ENCODE measurements at places on chromosomes 4 and X.
A peak's percentile ranks its signal among the peaks of the same experiment; 100 is the strongest.

DNA sequence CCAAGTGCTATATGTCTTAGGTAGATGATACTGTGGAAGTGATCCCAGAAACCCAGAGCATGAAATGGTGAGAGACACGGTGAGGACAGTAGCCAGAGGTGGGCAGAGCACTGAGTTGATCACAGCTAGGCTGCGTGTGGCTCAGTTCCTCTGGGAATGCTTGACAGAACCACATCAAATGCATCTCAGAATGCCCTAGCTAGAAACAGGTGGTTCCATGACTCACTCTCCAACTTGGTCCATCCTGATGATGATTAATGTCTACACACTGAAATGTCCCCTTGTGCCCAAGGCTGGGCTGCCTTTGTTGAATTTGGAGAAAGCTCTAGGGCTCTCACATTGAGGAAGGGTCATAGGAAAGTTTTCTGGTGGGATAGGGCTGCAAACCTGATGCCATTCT, 113.6 kb downstream of the ZNF518B start:
- DNase-seq = no peak

- DNase-seq = no peak
Observed at GRCh38 chr4:121150486-121150885, 13.6 kb downstream of the TNIP3 start.

GRCh38 chr4:138599965-138600364, 357.8 kb upstream of the SLC7A11 start:
- no peak for DNase-seq

- DNase-seq = no peak
Observed at GRCh38 chrX:1462596-1463251, 10.0 kb upstream of the ASMTL start.

DNA sequence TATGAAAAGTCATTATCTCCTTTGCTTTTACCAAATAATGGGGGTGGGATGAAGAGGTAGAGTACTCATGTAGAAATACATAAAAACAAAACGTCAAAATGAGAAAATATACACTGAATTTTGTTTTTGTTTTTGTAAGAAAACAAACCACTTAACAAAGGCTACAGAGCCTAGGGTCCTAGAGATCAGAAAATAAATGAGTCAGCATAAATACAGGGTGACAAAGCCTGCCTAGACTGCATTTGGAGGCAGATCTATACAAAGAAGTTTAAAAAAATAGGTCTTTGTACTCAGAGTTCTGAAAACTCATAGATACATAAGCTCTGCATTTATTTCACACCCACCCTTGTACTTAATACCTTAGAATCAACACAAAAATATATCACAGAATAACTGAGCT, 52.4 kb downstream of the MTMR8 start:
- no peak for DNase-seq

DNA sequence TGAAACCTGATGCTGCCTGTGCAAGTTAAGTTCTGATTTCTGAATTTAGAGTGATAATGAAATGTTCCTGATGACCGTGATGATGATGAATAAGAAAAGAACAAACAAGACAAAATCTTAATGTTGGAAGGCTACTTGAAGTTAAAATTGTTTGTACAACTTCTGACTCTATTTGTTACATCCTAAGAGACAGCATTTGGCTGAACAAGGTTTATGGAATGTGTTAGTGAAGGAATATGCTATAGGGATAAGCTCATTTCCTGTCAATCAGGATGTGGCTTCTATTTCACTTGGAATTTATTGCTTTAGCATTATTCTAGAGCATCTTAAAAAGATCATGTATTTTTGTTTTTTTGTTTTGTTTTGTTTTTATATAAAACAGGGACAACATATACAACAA, 267.5 kb downstream of the FAT4 start:
- DNase-seq = no peak

- no peak for DNase-seq
Observed at GRCh38 chr4:175871774-175872405, 59.8 kb upstream of the GPM6A start.

- DNase-seq = no peak
Observed at GRCh38 chr4:47533689-47534347, 48.7 kb downstream of the ATP10D start.

- DNase-seq = no peak
Observed at GRCh38 chr4:7031558-7032449, 11.4 kb upstream of the TADA2B start.

- DNase-seq = no peak
Observed at GRCh38 chr4:63937961-63938360, 471.3 kb downstream of the TECRL start.

DNA sequence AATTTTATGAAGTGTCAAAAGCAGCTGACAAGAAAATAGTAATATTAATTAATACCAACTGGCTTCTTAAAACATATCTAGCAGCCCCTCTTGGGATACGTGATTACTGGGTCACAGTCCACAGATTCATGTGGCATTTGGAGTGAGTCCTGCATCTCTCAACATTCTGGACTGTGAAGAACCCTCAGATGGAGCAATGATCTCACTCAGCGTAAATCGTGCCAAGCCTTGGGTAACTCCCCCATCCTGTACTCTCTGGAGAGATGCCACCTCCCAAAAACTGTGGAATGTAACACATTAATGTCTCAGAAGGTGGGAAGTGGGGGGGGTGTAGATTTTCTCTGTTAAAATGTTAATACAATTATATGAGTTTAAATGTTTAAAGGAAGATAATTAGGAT, 118.2 kb upstream of the IQCM start:
- no peak for DNase-seq

DNA sequence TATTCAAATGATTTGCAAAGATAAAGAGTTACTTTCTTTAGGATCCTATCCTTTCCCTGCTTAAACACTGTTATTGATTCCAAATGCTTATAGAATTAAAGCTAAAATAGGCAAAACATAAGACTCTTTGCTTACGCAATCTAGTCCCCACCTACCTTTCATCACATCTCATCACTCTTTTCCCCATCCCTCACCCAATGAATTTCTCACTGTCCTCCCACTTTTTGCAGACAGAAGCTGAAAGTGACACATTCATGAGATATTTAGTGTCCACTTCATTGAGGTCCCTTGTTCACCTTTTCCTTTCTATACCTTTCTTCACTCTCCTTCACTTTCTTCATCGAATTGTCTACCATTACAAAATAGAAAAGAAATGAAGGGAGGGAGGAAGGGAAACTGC, 424 bp downstream of the SATL1 start:
- DNase-seq = no peak

- no peak for DNase-seq
Observed at GRCh38 chr4:127548990-127549925, 83.5 kb upstream of the INTU start.

- DNase-seq = no peak
Observed at GRCh38 chrX:38112566-38112965, 106.2 kb downstream of the SYTL5 start.

GRCh38 chr4:138650929-138651448, 364.6 kb upstream of the NOCT start:
- no peak for DNase-seq

- no peak for DNase-seq
Observed at GRCh38 chrX:40827331-40827730, 92.0 kb upstream of the MED14 start.

DNA sequence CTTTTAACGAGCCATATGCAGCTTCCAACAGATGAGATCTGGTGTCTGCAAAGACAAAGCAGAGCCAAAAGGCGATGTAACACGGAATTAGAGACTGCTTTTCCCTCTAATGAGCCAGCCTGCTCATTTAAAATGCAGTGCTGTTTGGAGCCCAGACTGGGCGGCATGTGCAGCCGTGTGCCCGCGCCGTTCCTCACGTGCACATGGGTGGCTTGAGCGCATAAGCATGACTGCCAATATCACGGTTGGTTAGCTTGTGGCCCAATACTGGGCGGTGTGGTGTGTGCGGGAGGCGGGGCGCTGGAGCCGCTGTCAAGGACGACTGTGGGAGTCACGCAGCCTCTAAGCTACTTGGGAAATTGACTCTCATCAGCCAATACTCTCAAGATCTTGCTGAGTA, 87.0 kb upstream of the SCOC start:
- no peak for DNase-seq

- DNase-seq = peak; percentile 55
Observed at GRCh38 chr4:153221783-153222706, 17.8 kb downstream of the TRIM2 start.

DNA sequence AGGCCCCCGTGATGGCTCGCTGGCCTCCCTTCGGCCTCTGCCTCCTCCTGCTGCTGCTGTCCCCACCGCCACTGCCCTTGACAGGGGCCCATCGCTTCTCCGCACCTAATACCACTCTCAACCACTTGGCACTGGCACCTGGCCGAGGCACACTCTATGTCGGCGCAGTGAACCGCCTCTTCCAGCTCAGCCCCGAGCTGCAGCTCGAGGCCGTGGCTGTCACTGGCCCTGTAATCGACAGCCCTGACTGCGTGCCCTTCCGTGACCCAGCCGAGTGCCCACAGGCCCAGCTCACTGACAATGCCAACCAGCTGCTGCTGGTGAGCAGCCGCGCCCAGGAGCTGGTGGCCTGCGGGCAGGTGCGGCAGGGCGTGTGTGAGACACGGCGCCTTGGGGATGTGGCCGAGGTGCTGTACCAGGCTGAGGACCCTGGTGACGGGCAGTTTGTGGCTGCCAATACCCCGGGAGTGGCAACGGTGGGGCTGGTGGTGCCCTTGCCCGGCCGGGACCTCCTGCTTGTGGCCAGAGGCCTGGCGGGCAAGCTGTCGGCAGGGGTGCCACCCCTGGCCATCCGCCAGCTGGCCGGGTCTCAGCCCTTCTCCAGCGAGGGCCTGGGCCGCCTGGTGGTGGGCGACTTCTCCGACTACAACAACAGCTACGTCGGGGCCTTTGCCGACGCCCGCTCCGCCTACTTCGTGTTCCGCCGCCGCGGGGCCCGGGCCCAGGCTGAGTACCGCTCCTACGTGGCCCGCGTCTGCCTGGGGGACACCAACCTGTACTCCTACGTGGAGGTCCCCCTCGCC, 3.0 kb downstream of the PLXNB3 start:
- no peak for DNase-seq

- no peak for DNase-seq
Observed at GRCh38 chr4:36392024-36392423, 110.6 kb downstream of the DTHD1 start.

DNA sequence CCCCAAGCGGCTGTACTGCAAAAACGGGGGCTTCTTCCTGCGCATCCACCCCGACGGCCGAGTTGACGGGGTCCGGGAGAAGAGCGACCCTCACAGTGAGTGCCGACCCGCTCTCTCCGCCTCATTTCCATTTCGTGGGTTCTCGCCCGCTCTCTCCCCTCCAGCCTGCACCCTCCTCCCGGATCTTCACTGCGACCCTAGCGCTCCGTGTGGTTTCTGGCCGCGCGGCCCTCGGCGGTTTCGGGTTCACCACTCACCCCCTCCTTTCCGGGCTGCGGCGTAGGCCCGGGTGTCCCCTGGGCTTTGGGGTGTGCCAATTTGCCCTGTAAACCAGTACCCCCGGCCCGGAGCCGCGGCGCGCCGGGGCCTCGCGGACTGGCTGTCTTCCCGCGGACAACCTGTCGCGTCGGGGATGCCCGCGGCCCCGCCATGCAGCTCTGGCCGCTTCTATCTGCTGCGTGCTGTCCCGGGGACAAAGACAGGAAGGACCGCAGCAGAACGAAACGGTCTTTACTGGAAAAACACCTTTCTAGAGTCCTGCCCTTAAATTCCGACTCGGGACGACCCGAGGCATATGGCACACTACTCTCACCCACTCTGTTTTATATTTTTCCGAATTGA, 737 bp downstream of the FGF2 start:
- no peak for DNase-seq

- no peak for DNase-seq
Observed at GRCh38 chrX:130726661-130727060, 176.3 kb downstream of the ENOX2 start.

DNA sequence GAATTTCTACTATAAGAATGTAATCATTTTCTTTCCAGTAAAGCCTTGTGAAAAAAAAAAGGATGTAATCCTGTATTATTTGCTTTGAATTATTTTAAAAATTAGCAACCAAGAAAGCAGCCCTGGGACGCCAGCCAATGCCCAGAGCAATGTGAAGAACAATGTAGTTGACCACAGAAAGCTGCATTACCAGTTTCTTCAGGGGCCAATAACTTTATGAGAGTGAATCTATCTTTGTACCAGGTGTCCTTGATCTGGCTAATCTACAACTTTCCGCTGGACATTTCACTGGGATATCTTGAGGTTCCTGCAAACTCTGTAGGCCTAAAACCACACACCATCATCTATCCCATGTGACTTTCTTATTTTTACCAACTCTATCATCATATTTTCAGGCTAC, 7.6 kb upstream of the KLHL2 start:
- DNase-seq = no peak

DNA sequence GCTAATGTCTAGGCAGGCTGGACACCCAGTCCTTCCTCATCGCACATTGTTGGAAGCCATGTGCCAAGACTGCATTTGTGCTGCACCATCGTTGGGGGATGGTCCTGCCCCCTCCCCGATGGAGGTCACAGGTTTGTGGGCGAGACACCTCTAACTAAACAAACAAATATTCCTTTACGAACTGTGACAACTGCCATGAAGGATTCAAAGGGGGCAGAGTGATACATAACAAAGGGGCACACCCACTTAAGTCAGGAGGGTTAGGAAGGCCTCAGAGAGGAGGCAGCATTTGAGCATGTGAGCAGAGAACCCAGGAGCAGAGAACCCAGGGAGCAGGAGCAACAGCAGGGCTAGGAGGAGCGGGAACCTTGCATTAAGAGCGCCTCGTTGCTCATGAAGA, 37.1 kb downstream of the TRIM2 start:
- DNase-seq = no peak

DNA sequence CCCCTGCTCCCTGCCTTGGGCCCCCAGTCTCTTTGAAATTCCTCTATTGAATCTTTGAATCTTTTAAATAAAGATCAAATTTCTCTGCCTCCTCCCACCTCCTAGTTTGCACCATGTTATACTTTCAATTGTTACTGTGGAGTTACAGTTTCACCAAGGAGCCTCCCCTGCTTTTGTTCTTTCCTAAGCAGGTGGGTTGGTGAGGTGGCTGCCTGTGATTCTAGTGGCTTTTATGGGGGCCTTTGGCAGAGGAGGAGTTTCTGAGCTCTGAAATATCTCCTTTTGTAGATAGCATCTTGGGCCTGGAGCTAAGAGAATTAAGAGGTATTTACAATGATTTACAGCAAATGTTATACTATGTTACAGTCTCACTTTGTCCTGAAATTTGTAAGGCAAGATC, 133.8 kb upstream of the STX18 start:
- DNase-seq = peak; percentile 39

DNA sequence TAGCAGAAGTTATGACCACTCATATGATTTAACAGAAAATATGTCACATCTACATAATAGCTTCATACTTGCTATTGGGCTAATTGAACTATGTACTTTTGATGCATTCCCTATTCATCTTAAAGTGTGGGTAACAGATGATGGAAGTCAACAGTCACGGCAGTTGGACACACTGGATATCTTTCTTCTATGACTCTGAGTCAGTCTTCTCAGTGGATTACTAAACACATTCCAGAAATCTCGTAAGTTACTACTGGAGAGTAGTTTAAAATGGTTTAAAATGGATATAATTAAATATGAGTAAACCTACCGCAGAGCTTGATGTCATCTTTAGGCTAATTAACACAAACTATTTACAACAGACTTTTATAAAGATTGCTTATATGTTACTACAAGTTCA, 30.1 kb upstream of the CFAP299 start:
- no peak for DNase-seq

GRCh38 chr4:106615961-106616360, 247.4 kb upstream of the GIMD1 start:
- no peak for DNase-seq

- DNase-seq = no peak
Observed at GRCh38 chr4:104472766-104473165, 21.9 kb downstream of the CXXC4 start.

All from nucleus accumbens (tissue), 56 donors.